ENCODE measurements at places on chromosomes 2 and 18. TPM values are rescaled to one million over a fixed set of nuclear protein-coding genes. Genes with fewer than 3 reads are reported as not detected.
A peak's percentile ranks its signal among the peaks of the same experiment; 100 is the strongest.

GRCh38 chr2:39266139-39266805, 22.5 kb upstream of the CDKL4 start:
- DNase-seq, result peak; percentile 39
- H3K36me3 ChIP-seq, result peaks cover 4% of the 10 kb centered on the region
- H3K4me3 ChIP-seq, result no peak overlapping the region
- H3K4me1 ChIP-seq, result peaks cover 21% of the 10 kb centered on the region
- H3K27me3 ChIP-seq, result no peaks in the 10 kb centered on the region
- H3K27ac ChIP-seq, result peak overlapping the region; percentile 13

GRCh38 chr2:161436411-161436810, 20.3 kb downstream of the TBR1 start:
- no peaks in the 10 kb centered on the region for H3K36me3 ChIP-seq
- no peaks in the 10 kb centered on the region for H3K4me1 ChIP-seq
- H3K27me3 ChIP-seq, result peaks cover 40% of the 10 kb centered on the region
- H3K4me3 ChIP-seq, result no peak overlapping the region

GRCh38 chr18:33210575-33211189, 229.8 kb downstream of the CCDC178 start:
- DNase-seq, result no peak
- H3K27ac ChIP-seq, result no peak overlapping the region
- no peaks in the 10 kb centered on the region for H3K4me1 ChIP-seq

DNA sequence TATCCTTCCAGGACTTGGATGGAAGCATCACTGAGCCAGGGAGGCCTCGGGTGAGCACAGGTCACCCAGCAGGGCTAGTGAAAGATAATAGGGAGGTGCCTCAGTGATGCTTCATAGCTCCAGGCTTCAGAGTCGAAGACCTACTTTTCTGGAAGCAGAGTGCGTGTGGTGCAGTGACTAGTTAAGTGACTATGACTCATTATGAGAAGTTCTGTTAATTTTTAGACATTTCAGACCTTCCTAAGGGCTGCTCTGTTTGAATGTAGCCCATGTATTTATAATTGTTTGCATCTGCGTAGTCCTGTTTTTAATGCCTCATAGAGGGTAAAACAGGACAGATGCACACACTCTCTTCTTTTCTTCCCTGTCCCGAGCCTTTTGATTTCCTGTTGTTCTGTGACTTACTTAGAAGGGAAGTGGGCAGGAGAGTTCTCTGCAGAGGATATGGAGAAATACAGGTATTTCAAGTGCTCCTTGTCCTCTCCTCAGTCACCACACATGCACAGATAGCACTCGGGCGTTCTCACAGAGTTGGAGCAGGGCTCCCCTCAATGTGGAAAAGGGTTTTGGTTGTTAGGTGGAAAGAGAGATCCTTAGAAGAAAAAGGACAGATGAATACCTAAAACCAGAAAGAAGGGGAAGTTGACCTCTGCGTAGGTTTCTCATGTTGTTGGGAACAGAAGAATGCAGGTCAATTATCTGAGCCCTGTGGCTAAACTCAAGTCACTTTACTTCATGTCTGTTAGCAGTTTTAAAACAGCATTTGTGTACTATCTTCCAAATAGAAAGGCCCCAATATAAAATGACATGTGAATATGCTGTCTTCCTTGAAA, 34.7 kb downstream of the RALB start:
- H3K4me3 ChIP-seq, result no peak overlapping the region
- H3K36me3 ChIP-seq, result peaks cover 10% of the 10 kb centered on the region
- H3K4me1 ChIP-seq, result peaks cover 23% of the 10 kb centered on the region
- peak overlapping the region; percentile 55 for H3K27ac ChIP-seq
- no peaks in the 10 kb centered on the region for H3K27me3 ChIP-seq

DNA sequence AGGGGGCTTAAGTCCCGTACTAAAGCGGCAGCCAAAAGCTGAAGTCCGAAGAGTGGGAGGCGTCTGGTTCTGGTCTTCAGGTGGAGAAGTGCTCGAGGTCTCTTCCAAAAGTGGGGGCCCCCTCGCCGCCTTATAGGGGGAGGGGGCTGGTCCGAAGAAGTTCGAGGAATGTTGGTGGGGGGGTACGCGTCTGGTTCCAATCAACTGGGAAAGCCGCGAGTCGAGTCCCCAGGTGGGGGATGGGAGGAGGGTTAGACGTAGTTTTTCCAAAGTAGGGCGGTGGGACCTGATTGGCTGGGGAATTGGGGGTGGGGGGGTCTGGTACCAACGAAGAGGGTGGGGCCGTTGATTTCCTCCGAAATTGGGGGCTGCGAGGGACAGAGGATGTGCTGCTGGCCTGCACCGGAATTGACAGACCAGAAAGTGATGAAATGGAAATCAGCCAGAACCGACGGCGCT, 594 bp downstream of the ITM2C start:
- peaks cover 4% of the 10 kb centered on the region for H3K27me3 ChIP-seq
- H3K27ac ChIP-seq, result no peak overlapping the region
- H3K4me3 ChIP-seq, result peak overlapping the region; percentile 74
- H3K4me1 ChIP-seq, result peaks cover 47% of the 10 kb centered on the region
- DNase-seq, result no peak

DNA sequence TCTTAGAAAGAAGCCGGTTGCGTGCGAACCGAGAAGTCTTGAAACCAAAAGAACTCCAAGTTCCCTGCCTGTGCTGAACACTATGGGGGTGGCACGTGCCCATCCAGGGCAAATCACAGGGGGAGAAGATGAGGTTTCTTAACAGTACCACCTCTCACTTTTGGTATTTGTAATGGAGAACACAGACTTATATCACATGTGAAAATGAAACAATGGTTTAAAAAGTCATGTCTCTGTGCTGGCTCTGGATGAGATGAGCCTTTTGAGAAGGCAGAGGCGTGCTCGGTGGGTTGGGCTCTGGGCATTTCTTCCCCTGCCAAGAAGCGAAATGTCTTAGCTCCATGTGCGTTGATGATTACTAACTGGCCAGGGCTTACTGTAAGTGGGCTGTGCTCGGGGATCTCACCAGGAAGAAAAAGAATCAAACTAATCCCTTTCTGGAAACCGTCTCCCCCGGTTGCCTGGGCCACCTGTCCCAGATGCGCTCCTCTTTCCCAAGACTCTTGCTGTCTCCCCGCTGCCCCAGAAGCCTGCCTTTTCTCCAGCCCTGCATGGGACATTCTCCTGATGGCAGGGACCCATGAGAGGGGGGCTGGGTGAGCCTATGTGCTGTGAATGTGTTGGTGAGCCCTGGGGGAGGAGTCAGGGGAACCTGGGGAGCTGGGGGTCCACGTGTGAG, 252.9 kb downstream of the PRKCE start:
- H3K27ac ChIP-seq, result peak overlapping the region; percentile 56
- no peaks in the 10 kb centered on the region for H3K27me3 ChIP-seq
- H3K36me3 ChIP-seq, result no peaks in the 10 kb centered on the region
- H3K4me3 ChIP-seq, result no peak overlapping the region

- no peaks in the 10 kb centered on the region for H3K4me1 ChIP-seq
- no peak for DNase-seq
- no peaks in the 10 kb centered on the region for H3K36me3 ChIP-seq
- no peak overlapping the region for H3K27ac ChIP-seq
- H3K4me3 ChIP-seq, result no peak overlapping the region
- no peaks in the 10 kb centered on the region for H3K27me3 ChIP-seq
These were observed 131.6 kb downstream of the SCG2 start for GRCh38 chr2:223470602-223471001.

DNA sequence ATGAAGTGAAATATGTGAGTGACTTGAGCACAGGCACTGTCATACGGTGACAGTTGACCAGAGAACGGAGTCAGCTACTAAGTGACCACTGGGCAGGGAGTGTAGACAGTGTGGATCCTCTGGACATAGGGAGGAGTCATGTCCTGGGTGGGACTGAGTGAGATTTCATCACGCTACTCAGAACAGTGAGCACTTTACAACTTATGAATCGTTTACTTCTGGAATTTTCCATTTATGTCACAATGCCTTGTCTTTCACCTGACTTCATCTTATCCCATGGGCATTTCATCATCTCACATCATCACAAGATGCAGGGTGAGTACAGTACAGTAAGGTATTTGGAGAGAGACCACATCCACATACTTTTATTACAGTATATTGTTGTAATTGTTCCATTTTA, 29.0 kb downstream of the PTPRM start:
- H3K36me3 ChIP-seq, result no peaks in the 10 kb centered on the region
- DNase-seq, result no peak
- no peaks in the 10 kb centered on the region for H3K4me1 ChIP-seq
- no peaks in the 10 kb centered on the region for H3K27me3 ChIP-seq
- no peak overlapping the region for H3K4me3 ChIP-seq

- H3K27me3 ChIP-seq, result peaks cover 4% of the 10 kb centered on the region
- H3K36me3 ChIP-seq, result no peaks in the 10 kb centered on the region
- H3K27ac ChIP-seq, result no peak overlapping the region
These were observed 82.3 kb downstream of the ANTXR1 start for GRCh38 chr2:69095305-69095704.

- H3K4me3 ChIP-seq, result no peak overlapping the region
- no peak for DNase-seq
- H3K36me3 ChIP-seq, result no peaks in the 10 kb centered on the region
- H3K4me1 ChIP-seq, result no peaks in the 10 kb centered on the region
- no peaks in the 10 kb centered on the region for H3K27me3 ChIP-seq
These were observed 468.2 kb downstream of the TDRD15 start for GRCh38 chr2:21591926-21592325.

DNA sequence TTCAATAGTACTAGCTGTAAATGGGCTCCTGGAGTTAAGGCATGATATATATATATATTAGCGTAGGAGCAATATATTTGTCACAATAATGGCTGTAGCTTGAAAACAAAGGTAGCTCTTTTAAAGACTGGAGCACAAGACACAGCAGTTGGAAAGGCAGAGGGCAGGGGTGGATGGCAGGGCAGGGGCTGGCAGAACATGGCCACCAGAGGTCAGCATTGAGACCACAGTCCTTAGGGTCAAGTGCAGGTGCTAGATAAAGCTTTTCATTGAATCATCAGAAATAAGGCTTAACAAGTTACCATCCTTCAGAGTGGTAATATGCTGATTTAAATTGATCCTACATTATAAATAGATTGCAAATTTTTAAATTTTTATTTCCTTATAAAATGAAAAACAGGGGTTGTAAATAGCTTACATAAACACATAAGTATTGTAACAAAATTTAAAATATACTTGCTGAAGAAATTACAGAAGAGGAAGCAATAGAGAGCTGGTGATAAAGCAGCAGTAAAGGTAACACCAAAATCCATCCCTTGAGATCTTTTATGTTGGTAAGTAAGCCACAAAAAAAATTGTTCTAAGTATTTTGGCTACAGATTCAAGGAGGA, 161.2 kb upstream of the PIEZO2 start:
- DNase-seq, result peak; percentile 45
- H3K36me3 ChIP-seq, result no peaks in the 10 kb centered on the region
- H3K4me3 ChIP-seq, result no peak overlapping the region
- H3K27ac ChIP-seq, result no peak overlapping the region

GRCh38 chr18:24934258-24934932, 417.6 kb downstream of the ZNF521 start:
- no peaks in the 10 kb centered on the region for H3K4me1 ChIP-seq
- H3K27ac ChIP-seq, result no peak overlapping the region
- no peak for DNase-seq
- H3K4me3 ChIP-seq, result no peak overlapping the region
- H3K27me3 ChIP-seq, result no peaks in the 10 kb centered on the region

GRCh38 chr2:18426174-18426573, 134.3 kb downstream of the RDH14 start:
- DNase-seq, result no peak
- H3K36me3 ChIP-seq, result no peaks in the 10 kb centered on the region
- peaks cover 19% of the 10 kb centered on the region for H3K27me3 ChIP-seq

- DNase-seq, result no peak
- peaks cover 3% of the 10 kb centered on the region for H3K4me1 ChIP-seq
- no peaks in the 10 kb centered on the region for H3K27me3 ChIP-seq
- no peak overlapping the region for H3K27ac ChIP-seq
These were observed 365.5 kb upstream of the ACVR2A start for GRCh38 chr2:147479358-147479757.

GRCh38 chr2:58042486-58042970, 4.1 kb upstream of the VRK2 start:
- H3K27me3 ChIP-seq, result no peaks in the 10 kb centered on the region
- peak; percentile 55 for DNase-seq
- peaks cover 30% of the 10 kb centered on the region for H3K4me1 ChIP-seq
- peak overlapping the region; percentile 57 for H3K27ac ChIP-seq
- no peak overlapping the region for H3K4me3 ChIP-seq
- H3K36me3 ChIP-seq, result peaks cover 6% of the 10 kb centered on the region

GRCh38 chr18:54712306-54712705, 116.0 kb upstream of the RAB27B start:
- peaks cover 26% of the 10 kb centered on the region for H3K4me1 ChIP-seq
- no peaks in the 10 kb centered on the region for H3K36me3 ChIP-seq
- H3K4me3 ChIP-seq, result no peak overlapping the region

DNA sequence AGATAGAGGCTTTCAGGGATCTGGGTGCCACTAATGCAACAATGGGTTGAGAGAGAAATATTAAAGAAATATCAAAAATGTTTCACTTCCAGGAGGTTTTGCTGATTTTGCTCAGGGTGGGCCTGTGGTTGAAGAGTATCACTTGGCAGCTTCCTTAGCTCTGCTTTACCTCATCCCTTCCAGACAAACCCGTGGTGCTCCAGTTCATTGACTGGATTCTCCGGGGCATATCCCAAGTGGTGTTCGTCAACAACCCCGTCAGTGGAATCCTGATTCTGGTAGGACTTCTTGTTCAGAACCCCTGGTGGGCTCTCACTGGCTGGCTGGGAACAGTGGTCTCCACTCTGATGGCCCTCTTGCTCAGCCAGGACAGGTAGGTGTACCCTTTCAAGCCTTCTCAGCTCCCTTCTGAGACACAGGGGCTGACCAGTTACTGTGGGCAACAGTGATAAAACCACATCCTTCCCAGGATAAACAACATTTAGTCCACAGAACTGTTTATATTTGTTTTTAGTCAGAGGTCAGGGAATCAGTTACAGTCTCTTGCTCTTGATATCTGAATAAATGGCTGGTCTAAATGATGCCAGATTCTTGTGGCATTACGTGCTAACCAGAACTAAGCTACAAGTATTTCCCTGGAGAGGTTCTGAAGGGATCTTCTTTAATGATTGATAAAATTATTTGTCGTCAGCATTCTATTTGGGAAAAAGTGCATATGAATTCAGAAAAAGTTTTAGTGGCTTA, 7.0 kb downstream of the SLC14A1 start:
- no peak for DNase-seq
- H3K27me3 ChIP-seq, result no peaks in the 10 kb centered on the region
- H3K36me3 ChIP-seq, result no peaks in the 10 kb centered on the region
- H3K4me1 ChIP-seq, result no peaks in the 10 kb centered on the region
- H3K27ac ChIP-seq, result no peak overlapping the region

Gene SERPINB12
- not detected for total RNA-seq

Gene SULT1C4
- not detected for total RNA-seq

Gene GKN2
- not detected for total RNA-seq

Gene PAX8
- total RNA-seq, result 2.8 TPM

Gene NEU2
- not detected for total RNA-seq

Data from activated naive CD4-positive, alpha-beta T cell treated with anti-CD3 and anti-CD28 coated beads for 36 hours (primary cell).